ENCODE measurements at places on chromosomes 4 and X. TPM values are rescaled to one million over a fixed set of nuclear protein-coding genes. Genes with fewer than 3 reads are reported as not detected.

The GABRG1 gene
- total RNA-seq: not detected

The SPARCL1 gene
- not detected for total RNA-seq

The CENPI gene
- total RNA-seq: 21.9 TPM

The UPF3B gene
- total RNA-seq: 1.3 TPM

The CT45A2 gene
- not detected for total RNA-seq

The SMIM10 gene
- total RNA-seq: 12.0 TPM

The FHL1 gene
- 149 TPM for total RNA-seq

The CORIN gene
- not detected for total RNA-seq

The TMEM144 gene
- total RNA-seq: 1.7 TPM

The MTHFD2L gene
- 21.3 TPM for total RNA-seq

The LRIT3 gene
- not detected for total RNA-seq

The ZNF732 gene
- not detected for total RNA-seq

The NR3C2 gene
- not detected for total RNA-seq

The FGF13 gene
- total RNA-seq: 0.05 TPM

The HERC6 gene
- 2.9 TPM for total RNA-seq

DNA sequence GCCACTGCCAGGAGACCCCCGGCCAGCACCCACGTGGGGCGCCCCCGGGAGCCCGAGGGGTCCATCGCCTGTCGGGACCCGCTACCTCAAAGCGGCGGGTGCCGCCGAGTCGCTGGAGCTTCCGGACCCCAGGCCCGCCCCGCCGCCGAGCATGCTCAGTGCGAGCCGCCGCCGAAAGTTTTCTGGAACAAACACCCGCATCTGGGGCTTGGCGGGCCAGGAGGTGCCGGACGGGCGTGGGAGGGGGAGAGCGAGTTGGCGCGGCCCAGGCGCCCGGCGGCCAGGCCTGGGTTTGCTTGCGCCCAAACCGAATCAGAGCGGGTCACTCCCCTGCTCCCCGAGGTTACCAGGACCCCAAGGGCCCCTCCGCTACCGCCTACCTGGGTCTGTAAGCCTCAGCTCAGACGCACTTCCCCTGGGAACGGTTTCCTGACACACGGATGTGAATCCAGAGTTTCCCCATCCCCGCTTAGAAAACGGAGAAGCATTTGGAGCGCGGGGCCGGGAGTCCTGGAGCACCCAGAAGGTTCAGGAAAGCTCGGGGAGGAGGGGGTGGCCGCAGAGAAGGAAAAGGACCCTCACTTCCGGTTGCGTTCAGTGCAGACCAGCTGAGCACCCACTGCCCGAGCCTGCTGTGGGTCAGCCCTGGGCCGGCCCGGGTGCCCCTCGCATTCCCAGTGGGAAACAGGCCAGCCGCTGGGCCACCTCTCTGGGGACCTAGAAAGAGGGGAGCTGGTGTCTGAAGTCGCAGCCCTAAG is at the start of gene EVC2:
EVC2 (minus strand) TSS at position 111 of the 758 bp plus-strand sequence; CDS start at position 65, 46 bp downstream.
- no peak for DNase-seq

GRCh38 chr4:2059046-2059725 is at the start of gene NAT8L:
NAT8L (plus strand) TSS chr4:2059327; CDS start chr4:2059512, 185 bp downstream.
- peak; percentile 65 for DNase-seq

DNA sequence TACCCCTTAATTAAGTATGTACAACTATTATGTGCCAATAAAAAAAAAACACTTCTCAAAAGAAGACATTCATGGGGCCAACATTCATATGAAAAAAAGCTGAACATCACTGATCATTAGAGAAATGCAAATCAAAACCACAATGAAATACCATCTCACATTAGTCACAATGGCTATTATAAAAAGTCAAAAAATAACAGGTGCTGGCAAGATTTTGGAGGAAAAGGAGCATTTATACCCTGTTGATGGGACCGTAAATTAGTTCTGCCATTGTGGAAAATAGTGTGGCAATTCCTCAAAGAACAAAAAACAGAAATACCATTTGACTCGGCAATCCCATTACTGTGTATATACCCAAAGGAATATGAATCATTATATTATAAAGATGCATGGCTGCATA is 229.9 kb downstream of the PAPSS1 start:
- no peak for DNase-seq

DNA sequence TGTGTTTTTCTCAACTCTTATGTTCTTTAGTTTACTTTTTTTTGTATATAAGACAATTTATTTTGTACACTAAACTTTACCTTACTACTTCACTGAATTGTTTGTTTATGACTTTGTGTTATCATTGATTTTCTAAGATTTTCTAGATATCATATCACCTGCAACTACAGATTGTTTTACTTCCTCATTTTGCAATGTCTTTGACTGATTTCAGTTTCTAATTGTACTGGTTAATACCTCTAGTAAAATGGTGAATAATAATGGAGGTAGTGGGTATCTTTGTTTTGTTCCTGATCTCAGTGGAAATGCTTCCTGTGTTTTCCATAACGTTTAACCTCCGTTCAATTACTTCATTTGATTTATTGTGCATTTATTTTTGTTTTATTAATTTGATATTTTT is 490.2 kb downstream of the TLL1 start:
- no peak for DNase-seq

DNA sequence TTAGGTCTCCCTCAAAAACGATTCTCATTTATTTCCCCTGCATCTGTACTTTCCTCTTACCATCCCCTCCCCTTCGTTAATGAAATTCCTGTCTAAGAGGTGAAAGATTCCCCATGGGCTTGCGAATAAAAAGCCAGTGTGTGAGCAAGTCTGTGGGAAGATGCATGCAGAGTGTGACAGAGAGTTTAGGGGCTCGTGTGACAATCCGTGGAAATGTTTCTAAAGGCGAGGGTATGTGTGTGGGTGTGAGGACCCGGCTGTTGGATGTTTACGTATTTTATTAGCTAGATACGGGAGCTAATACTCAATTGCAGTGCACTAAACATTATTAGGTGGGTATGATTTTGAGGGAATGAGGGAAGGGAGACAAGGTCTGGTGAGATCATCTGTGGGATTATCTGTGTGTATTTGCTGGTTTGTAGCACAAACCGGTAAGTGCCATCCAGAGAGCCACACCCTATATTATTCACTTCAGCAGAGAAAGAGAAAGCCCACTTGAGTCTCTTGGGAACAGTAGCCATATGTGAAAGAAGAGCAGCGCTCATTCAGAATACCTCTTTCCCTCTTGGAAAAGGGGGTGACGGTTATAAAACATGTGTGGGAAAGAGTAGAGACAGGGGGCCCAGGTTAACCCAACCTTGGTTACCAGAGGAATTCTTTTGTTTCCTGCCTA is 893 bp upstream of the HOPX start:
- DNase-seq: no peak

DNA sequence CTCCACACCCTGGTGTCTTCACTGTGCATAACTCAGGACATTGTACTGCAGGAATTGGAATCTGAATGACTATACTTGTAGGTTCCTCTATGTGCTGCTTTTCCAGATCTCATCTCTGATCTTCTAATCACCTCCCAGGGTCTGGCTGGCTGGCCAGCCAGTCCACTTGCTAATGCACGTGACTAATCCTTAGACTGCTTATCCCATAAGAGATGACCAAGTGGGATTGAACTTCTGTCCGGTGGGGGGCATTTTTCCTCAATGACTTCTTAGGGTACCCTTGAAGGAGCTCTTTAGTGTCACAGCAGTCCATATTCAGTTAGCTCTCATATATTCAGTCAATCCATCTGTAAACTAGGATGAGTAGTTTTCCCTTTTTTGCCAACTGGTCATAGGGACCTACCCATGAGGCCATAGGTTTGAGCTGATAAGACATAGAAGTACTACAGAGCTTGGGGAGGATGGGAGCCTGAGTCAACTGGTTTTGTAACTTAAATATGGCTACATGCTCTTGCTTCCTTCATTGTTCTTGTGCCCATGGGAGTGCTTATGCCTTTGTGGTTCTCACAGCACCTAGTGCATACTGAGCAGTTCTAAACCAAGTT is 71.9 kb upstream of the WDR1 start:
- no peak for DNase-seq

DNA sequence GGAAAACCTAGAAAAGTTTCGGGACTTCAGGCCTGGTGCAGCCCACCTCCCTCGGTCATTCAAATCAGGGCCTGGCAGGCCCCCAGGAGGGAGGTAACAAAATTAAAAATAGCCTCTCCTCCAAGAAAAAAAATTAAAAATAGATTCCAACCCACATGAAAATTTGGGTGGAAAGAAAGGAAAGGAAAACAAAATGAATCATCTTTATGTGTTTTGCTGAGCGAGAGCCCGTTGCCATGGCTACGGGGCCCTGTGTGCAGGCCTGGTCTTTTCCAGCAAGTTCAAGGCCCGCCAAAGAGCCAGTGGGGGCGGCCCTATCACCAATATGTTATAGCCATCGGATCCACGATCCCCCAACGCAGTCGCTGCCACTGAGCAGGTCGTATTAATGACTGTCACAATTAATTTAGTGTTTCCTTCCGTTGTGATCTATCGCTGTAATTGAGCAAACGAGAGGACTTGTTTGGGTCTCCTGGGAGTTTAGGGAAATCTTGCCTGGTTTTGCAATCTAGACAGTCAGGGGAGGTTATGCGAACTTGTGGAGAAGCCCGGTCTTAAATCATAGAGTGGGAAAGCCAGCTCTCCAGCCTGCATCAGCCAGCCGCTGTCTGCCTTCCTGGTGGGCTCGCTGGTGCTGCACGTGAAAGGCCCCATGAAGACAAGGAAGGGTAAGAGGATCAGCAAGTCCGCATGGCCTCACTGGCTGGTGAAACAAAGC is 452.4 kb downstream of the BCOR start:
- peak; percentile 65 for DNase-seq

GRCh38 chrX:68935362-68935761 is 106.5 kb downstream of the EFNB1 start:
- DNase-seq: no peak

DNA sequence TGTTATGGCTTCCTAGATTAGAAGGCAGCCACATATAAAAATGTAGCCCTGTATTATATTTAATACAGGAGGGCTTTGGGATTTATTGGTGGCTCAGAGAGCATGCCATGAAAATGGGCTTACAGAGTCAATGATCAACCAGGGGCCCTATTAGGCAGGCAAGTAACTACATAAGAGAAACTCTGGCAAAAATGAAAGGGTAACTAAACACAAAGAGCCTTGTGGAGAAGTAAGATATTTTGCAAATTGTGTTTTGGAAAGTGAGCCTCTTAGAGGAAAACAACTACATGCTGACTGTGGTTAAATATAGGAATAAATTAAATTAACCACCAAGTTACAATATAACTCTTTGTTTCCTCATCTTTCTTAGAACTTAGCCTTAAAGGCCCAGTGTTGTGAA is 5.5 kb downstream of the SAT1 start:
- DNase-seq: no peak

GRCh38 chr4:117771647-117772337 is 262.5 kb upstream of the NDST3 start:
- DNase-seq: no peak

- DNase-seq: no peak
Observed at GRCh38 chrX:71912156-71912555, 1.5 kb downstream of the NHSL2 start.

DNA sequence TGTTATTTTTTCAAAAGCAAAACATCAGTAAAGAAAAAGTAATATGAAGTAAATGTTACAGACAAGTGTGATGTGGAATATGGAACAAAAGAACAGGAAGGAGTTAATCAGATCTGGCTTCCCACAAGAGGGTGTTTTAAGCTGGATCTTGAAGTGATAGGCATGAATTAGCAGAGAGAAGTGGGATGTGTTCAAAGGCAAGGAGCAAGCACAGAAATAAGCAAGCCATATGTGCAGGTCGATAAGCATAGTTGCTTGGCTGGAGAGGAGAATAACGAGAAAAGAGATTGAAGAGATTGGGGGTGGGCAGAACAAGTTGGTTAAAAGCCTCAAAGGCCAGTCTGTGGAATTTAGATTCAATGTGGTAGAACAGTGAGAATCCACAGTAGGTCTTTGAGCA is 60.9 kb upstream of the PRPS1 start:
- DNase-seq: no peak

- DNase-seq: peak; percentile 36
Observed at GRCh38 chr4:13329963-13330362, 154.2 kb downstream of the RAB28 start.

GRCh38 chr4:35052546-35052945 is 1191.8 kb downstream of the ARAP2 start:
- no peak for DNase-seq

- DNase-seq: no peak
Observed at GRCh38 chr4:182922501-182923284, 5.5 kb upstream of the DCTD start.

DNA sequence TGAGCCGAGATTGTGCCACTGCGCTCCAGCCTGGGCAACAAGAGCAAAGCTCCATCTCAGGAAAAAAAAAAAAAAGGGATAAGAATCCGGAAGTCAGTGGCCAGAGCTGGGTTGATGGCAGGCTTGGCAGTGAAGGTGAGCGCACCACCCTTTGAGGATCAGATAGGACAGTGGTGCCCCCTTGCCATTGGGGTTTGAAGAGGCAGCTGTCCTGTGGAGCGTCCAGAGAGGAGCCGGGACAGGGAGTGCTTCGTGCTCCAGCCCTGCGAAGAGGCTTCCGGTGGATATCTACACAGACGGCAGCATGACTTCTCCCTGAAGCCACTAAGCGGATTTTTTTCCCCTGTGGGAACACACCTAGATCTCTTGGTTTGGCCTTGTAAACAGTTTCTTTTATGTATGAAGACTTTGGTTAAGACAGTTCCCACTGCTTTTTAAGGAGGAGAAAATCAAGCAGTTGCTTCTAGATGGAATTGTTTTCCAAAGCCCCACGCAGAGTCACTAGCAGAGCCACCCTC is 6.5 kb downstream of the TBC1D14 start:
- no peak for DNase-seq

- DNase-seq: no peak
Observed at GRCh38 chr4:127309369-127310102, 323.2 kb upstream of the INTU start.

DNA sequence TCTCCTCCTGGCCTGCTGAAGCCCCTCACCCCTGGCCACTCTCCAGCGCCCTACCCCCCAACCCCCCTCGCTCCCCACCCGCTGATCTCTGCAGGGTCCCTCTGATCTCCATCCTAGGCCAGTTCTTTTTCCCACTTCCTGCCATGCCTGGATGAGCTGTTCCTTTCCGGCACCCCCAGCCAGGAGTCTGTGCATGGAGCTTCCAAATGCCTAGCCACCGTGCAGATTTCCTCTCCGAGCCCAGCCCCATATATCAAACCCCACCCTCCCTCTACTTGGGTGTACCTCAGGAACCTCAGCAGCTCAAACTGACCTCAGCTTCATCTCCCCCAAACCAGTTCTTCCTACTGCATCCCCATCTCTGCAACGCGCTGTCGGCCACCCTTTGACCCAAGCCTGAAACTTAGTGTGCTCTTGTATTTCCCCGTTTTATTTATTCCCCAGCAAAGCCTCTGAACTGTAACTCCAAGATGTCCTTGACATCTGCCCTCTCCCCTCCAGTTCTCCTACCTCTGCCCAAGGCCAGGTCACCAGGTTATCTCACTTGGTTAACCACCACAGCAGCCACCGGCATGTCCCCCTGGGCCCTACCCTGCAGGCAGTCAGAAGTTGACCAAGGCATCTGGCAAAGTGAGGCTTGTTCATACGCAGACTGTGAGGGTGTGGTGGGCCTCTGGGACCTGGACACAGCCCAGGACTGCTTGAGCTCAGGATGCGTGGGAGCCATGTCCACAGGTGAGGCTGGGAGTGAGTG is 194.9 kb upstream of the PSAPL1 start:
- DNase-seq: no peak

GRCh38 chrX:40011322-40012038 is 86.3 kb downstream of the BCOR start:
- no peak for DNase-seq
